Stimulated activated CD8-positive, alpha-beta memory T cell treated with anti-CD3 and anti-CD28 coated beads, Interleukin-12 subunit alpha, Interleukin-12 subunit beta, amount 100 ng/mL, for 4 hours (primary cell): ENCODE measurements at places on chromosomes 7 and 10.

DNA sequence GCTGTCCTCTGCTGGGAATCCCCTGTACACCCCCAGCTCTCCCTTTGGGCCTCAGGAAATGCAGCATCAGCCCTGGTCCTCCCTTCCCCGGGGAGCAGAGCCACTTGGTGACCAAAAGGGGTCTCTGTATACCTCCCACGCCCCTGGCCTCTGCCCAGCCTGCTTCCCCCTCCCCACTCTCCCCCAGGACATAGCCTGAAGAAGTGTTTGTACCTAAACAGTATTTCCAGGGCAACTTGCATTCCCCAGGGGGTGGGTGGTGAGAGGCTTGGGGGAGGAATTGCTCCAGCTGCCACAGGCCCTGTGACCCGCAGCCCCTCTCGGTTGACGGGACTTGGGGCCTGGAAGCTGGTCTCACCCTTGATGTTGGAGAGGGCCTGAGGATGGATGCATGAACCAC lies 39.3 kb downstream of the TMEM270 start:
- no peak for DNase-seq

- DNase-seq: no peak
These were observed 570.7 kb downstream of the REEP3 start for GRCh38 chr10:64091897-64092296.

- no peak for DNase-seq
These were observed 572.0 kb downstream of the SUGCT start for GRCh38 chr7:40706829-40707228.

DNA sequence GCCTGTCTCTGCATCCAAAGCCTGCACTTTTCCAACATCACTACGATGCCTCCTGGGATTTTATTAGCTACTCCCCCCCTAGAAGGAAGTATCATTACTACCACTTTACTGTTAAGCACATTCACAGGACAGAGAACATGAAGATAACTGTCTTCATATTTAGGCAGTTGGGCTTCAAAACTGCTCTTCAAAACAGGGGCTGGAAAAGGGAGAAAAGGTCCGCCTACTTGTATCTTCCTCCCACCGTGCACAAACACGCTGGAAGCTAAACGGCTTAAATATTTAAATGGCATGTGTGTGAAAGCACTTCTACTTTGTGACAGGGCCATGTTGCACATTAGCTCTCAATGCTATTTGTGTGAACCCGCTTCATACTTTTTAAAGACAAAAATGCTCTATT lies 999 bp downstream of the ITIH5 start:
- no peak for DNase-seq
